Kidney glomerular epithelial cell (primary cell): ENCODE measurements at places on chromosomes 7 and 10.

DNA sequence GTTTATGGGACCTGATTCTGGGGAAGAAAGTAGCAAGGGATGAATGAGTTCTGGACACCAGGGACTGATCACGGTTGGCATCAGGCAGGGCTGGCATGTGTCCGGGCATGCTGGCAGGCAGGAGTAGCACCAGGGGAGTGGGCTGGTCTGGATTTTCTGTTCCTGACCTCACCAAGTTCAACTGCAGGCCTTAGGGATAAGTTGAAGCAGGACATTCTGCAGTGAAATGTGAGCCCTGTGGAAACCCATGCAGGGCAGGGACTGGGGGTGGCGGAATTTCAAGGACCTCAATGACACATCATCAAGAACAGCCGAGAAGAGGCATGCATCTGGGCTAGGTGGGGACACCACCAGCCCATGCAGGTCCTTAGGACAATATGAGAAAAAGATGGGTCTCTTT, 80.2 kb upstream of the ADAM12 start:
- no peak for DNase-seq

DNA sequence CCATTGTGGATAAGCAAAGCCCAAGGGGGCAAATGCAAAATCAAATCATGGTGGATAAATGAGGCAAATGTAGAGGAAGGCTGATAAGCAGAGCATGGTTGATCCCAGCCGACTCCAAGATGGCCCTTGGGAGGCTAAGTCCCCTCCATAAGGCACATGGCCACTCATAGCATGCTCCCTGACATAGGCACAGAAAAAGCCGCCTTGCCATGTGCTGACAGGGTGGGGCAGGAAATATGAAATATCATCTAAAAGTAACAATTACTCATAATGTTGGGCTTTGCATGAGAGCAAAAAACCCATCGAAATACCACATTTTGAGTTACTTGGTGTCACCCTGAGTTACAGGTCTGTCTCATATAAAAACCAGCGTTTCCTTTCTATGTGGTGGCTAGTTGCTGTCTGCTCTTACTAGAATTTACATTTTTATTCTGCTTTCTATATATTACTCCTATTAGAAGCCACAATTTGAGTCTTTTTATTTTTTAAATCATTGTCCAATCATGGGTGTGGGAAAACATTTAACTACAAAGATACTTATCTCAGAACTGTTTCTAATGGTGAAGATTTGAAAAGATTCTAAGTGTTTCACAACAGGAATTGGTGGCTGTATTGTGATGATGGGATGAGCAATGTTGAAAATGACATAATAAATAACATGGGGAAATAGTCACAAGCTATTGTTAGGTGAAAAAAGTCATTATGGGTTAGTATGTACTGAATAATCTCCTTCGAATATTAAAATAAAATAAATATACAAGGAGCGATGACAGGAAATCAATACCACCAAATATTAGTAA, 102.7 kb downstream of the CUBN start:
- DNase-seq: no peak

GRCh38 chr7:43303740-43304241, 191.3 kb downstream of the HECW1 start:
- no peak for DNase-seq

DNA sequence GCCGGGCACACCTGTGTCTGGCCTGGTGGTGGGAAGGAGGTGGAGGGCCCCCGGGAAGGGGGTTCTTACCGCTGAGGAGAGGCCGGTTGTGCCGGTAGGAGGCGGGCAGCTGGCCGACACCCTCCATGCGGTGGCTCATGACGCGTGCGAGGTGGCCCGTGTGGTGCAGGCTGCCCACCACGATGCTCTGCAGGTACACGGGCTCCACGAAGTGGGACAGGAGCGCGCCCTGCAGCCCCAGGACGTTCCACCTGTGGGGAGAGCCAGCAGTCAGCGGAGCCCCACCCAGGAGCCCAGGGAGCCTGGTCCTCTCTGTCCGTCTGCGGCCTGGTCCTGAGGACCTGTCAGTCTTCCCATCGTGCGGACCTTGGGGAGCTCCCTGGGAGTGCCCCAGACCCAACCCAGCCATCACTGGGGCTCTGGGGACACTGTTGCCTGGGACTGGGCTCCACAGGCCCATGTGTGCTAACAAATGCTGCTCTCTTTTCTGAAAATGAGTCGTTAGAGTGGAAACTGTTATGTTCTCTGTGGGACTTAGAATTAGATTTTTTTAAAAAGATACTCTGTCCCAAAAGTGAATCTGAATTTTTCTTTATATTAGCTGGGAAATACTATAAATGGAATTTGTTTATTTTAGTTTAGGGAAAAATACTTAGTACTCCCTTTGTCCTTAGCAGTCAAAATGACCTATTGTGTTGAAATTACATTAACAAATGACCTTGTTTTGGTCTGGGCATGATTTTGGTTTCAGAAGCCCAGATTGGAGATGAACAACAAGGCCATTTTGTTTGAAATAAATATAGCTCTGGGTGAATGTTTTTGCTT, 143.9 kb downstream of the WDR37 start:
- DNase-seq: no peak

DNA sequence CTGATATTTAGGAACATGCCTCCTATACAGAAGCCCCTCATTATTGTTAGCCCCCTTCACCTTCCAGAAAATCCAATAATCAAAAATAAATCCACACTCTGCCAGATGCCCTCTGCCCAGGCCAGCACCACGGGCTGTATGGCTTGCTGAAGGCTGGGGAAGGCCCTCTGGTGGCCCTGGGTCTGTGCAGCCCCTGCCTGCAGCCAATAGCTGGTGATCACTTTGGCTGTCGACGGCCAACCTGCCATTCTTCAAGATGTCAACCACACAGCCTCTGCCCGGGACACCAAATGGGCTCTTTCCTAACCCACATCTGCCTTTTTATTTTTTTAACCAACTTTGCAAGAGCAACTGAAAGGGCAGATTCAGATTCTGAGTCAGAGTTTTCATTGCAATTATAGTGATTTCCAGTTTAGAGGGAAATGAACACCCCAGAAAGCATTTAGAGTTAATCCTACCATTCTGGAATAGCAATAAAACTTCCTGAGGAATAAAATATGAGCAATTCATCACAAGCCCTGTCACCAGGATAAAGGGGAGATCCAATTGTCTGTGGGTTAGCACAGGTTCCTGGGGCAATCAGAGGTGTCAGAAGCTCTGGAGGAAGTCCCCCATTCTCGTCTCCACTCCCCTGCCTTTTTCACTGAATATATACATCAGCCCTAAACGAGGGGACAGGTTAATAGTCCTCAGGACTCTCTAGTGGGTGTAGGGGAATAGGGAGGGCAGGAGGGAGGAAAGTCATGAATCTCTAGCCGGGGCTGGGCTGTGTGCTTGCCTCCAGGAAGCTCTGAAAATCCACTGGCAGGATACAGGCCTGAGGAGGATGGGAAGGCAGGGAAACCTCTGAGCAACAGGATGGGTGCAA, 211.3 kb downstream of the GRID1 start:
- DNase-seq: no peak

- DNase-seq: peak; percentile 5
Observed at GRCh38 chr10:128633864-128634540, 507.8 kb upstream of the MKI67 start.

DNA sequence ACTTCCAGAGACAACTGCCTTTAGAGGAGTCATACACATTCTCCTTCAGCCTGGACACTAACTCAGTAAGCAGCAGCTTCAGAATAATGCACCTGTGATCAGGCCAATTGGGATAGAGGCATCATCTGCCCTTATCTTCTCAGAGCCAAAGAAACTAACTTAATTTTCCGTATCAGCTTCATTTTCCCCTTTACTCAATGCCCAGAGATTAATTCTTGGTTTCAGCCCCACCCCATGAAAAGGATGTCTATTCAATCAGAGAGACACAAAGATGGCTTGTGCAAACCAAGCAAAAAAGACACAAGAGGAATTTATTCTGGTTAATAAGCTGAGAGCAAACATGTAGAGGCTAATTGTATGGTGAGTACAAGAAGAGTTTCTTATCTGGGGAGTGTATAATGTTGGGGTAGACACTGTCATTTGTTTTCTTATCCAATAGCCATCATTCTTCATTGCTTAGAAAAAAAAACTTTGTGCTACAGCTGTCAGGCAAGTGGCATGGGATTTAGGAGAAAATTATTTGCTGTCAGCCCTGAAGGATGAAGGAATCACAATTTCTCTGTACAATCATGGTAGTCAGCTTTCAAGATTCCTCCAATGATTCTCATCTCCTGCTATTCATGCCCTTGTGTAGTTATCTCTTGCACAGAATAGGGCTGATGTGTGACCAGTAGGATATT, 38.7 kb upstream of the CCSER2 start:
- DNase-seq: no peak

- DNase-seq: no peak
Observed at GRCh38 chr10:43173120-43173519, 34.9 kb downstream of the CSGALNACT2 start.

DNA sequence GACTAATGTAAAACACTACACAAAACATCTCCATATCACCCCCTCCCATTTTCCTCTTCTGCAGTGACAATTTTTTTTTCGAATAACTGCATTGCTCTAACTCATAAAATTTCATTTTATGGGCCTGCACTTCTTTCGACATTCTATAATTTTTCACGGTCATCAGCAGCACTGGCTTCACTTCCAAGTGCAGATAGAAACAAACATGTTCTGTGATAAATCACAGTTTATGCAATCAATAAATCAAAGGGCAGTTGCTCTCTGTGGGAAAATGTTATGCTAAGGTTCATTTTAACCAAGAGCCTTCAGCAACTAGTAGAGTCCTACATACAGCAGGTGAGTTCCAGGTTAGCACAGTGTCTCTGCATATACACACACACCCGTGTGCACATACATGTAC, 100.1 kb downstream of the GPAM start:
- no peak for DNase-seq

DNA sequence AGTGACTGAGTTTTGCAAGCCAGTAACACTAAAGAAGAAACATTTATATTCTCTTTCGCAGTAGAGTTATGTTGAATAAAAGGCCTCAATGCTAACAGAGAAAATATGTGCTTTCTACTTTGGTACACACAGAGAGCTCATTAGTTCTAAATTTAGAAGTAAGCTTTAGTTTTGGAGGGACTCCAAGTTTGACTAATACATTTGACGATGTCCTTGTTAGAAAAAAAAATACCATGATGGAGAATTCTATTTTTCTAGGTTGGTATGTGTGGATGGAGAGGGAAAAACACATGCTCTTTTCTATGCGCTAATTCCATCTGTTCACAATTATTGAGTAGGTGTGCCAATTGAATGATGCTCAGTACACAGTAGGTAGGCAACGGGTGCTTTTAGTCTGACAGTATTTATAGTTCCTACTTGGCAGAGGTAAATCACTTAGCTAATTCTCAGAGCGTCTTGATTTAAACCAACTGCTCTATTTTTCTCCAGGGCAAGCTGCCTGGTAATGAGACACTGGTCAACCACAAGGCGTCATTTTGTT, 327.2 kb upstream of the AKR1E2 start:
- peak; percentile 27 for DNase-seq

GRCh38 chr7:123355576-123356190, 155.9 kb upstream of the SLC13A1 start:
- peak; percentile 16 for DNase-seq

- peak; percentile 49 for DNase-seq
Observed at GRCh38 chr10:31977440-31978155, 49.0 kb upstream of the ARHGAP12 start.

GRCh38 chr10:110069502-110069982, 61.8 kb downstream of the ADD3 start:
- no peak for DNase-seq

- DNase-seq: peak; percentile 23
Observed at GRCh38 chr10:18793951-18794350, 134.7 kb downstream of the ARL5B start.
